ENCODE measurements at places on chromosomes 16 and 17.

DNA sequence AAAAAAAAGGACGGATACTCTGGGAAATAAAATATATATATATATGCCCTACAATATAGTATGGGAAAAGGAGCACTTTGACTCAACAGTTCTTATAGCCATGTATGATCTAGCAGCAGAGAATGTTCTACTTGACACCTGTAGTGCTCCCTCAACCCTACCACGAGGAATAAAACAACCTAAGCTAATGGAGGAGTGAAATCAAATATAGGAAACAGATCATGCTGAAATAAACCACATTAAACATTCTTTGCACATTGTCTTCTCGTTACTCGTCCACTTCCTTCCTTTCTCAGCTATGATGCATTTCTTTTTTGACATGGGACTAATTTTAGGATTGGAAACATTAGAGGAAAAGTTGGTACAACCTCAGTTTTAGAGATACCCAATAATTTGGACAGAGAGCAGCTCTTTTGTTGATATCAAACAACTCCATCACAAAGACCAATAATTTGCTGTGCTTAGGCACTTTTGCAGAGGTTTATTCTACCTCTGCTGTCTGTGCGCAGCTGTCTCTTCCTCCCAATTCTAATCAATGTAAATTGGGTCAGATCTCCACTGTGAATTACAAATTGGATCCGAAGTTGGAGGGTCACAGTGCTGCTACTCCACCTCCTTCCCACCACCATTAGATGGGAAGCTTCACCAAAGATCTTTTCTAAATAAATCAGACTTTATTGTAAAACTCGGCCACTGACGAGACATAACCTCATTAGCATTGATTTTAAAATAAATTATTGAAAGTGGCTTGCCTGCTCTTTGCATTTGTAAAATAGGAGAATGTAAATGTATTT, 65.8 kb downstream of the SNX11 start:
- DNase-seq: no peak

GRCh38 chr17:18166894-18167293, 16.7 kb upstream of the ALKBH5 start:
- no peak for DNase-seq

DNA sequence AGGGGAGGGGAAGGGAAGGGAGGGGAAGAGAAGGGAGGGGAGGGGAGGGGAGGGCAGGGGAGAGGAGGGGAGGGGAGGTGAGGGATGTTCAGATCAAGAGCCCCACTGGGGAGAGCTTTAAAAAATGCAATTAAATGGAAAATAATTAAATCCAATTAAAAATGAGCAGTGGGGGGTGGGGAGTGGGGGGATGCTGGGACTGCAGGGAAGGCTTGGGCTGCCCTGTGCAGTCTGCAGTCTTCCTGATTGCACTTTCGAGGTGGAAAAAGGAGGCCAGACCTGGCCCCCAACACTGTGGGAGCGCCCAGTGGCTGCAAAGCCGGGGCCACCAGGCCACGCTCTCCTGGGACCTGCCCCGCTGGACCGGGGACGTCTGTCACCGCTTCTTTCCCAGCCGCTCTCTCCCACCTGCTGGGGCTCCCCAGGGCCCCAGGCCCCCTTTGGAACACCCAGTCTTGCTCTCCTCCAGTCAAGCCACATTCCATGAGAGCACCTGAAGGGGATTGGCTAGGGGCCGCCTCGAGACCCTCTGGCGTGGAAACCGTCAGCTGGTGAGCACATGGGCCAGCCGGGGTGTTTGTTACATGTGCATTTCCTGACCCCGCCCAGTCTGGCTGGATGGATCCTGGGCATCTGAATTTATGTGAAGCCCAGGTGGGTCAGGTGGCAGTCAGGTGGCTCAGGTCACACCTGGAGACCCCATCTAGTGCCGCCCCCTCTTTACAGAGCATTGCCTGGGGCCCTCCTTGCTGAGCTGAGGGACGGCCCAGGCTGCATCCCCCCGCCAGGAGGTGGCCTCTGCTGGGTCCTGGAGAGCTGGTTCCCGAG, 37.6 kb upstream of the CBFA2T3 start:
- no peak for DNase-seq

DNA sequence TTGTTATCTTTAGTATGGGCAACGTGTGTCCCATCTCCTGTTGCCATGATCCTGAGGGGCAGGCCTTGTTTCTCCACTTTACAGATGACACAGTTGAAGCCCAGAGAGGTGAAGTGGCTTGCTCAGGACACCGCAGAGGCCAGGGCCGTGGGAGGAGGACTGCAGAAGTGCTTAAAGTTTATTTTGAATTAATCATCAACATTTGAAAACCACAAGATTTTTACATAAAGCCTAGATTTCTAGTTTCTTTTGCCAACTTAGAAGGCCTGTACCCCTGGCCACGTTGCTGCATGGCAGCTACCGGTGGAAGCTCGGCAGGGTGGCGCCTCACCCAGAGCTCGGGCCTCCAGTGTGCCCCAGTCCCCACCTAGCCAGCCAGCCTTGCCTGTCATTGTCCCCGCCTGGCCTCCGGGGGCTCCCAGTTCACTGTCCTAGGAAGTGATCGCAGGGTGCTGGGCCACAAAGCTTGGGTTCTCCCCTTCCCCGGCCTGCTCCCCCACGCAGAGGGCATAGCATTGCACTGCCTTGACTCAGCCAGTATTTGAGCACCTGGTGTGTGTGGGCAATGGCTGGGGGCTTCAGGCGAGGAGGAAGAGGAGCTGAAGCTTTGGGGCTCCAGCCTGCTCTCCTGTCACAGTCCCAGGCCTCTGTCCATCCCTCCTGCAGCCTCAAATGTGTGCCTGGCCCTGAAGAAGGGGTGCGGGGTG, 14.8 kb upstream of the ADCY7 start:
- DNase-seq: no peak

- DNase-seq: no peak
These were observed 99.0 kb downstream of the C16orf78 start for GRCh38 chr16:49472598-49472997.

- no peak for DNase-seq
These were observed 14.8 kb upstream of the NLRC3 start for GRCh38 chr16:3591991-3592390.

GRCh38 chr17:75454193-75454592, 2.2 kb upstream of the TMEM94 start:
- DNase-seq: no peak

- DNase-seq: no peak
These were observed at the start of gene ACE for GRCh38 chr17:63476854-63477479. ACE (plus strand) TSS chr17:63477061; CDS start chr17:63477095, 34 bp downstream.

DNA sequence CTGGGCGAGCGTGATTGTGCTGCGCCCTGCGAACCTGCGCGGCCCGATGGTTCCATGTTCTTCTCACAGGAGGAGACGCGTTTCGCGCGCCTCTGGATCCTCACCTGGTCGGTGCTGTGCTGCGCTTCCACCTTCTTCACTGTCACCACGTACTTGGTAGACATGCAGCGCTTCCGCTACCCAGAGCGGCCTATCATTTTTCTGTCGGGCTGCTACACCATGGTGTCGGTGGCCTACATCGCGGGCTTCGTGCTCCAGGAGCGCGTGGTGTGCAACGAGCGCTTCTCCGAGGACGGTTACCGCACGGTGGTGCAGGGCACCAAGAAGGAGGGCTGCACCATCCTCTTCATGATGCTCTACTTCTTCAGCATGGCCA, 1.0 kb downstream of the FZD2 start:
- no peak for DNase-seq

GRCh38 chr16:73289232-73289631, 241.3 kb upstream of the ZFHX3 start:
- no peak for DNase-seq

- DNase-seq: no peak
These were observed 115.9 kb upstream of the CIBAR2 start for GRCh38 chr16:85227946-85228862.

DNA sequence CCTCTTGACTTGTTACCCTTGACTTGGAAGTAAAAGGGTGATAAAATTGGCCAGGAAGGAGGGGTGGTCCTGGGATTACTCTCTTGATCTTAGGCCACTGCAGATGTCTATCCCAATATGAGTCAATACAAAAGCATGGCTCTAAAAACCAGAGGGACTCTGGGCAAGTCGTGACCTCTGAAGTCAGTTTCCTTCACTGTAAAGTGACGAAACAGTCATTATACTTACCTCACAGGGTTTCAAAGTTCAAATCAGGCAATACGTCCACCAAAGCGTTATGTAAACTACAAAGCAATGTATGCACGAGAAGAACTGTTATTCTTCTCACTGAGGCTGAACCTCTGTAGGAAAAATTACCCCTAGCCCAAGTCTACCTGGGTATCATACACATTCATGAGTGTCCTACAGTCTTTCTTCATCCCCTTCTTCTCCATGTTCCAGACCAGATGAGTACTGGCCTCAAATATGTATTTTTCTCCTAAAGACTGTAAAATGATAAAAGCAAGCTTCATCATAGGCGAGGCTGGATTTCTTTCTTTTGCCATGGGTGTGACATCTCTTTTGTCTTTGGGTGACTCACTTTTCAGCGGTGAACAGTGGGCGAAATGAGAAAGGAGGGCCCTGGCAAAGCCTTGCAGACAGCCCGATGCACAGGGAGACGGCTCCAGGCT, 34.5 kb upstream of the CLEC18B start:
- DNase-seq: no peak

- no peak for DNase-seq
These were observed 14.0 kb downstream of the BTBD17 start for GRCh38 chr17:74347646-74348045.

DNA sequence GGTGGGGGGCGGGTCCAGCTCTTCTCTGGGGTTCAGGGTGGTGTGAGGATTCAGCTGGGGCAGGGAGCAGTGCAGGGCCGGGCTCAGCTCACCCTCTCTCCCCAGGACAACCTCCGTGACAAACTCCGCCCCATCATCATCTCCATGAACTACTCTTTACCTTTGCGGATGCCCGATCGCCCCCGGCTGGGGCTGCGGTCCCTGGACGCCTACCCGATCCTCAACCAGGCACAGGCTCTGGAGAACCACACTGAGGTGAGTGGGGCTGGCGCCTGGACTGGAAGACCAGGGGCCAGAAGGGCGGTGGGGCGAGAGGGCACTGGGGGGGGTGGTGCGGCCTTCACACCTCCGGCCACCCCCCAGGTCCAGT, 18.9 kb upstream of the PDK2 start:
- DNase-seq: no peak

DNA sequence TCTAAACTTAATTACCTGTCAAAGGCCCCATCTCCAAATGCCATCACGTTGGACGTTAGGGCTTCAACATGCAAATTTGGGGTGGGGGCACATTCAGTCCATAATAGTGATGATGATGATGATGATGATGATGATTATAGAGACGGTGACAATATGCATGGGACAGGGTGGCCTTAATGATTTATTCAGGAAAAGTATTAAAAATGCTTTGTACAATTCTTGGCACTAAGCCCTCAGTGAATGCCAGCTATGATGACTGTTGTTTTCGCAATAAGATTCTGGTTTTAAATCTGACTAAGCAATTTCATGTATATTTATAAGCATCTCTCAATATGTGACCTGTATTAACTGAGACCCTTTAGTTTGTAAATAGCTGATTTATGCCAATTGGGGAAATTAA, 106.3 kb downstream of the C16orf95 start:
- DNase-seq: no peak

DNA sequence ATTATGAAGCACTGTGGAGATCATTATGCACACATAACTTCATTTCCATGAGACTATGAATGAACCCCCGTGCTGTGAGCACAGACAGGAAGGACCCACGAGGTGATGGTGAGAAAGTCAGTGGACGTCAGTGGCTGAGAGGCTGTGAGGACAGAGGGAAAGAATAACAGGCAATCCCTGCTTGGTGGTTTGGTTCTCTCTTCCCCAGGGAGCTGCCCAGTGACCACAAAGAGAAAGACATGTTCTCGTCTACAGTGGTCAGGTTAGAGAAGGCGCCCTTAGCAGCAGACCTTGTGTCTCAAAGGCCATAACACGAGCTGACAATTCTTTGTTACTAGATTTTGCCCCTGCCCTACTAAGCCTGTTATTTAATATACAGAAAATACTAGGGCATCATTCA, 609.2 kb downstream of the TOX3 start:
- no peak for DNase-seq

GRCh38 chr17:41308251-41308917, 725 bp downstream of the KRTAP16-1 start:
- DNase-seq: no peak

DNA sequence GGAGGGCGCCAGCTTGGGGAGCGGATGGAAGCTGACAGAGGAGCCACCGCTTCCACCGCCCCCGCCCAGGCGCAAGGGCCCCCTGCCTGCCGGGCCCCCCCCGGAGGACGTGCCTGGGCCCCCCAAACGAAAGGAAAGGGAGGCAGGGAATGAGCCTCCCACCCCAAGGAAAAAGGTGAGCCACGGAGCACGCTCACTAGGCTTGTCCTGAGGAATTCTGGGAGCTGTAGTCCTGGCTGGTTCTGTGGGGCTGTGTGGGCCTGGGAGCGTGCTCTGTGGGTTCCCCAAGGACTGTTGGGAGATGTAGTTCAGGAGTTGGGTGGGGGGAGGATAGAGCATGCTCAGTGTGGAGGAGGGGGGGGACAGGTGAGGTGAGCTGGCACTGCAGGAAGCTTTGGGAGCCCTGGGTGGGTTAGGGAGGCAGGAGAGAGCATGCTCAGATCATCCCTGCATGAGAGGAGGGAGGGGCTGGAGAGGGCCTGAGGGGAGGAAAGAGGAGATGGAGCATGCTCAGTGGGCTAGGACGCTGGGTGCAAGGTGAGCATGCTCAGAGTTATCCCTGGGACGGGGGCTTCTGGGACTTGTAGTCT, 4.5 kb downstream of the FBXL19 start:
- DNase-seq: no peak

GRCh38 chr16:12440228-12440530, 363.5 kb downstream of the CPPED1 start:
- DNase-seq: no peak

DNA sequence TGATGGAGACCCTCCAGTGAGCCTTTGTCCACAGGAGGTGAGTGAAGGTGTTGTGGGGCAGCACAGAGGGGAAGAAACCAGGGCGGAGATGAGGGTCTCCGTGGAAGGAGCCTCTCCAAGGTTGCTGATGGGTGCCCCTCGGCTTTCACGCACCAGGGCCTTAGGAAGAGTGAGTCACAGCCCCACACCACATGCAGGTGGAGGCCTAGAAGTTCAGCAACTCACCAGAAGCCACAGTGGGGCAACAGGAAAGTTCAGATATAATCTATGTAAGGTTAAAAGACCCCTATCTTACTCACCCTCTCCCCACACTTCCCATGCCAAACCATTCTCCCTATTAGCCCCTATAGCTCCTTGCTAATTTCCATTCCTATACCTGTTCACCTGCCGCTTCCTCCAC, 9.5 kb upstream of the HNF1B start:
- DNase-seq: no peak

DNA sequence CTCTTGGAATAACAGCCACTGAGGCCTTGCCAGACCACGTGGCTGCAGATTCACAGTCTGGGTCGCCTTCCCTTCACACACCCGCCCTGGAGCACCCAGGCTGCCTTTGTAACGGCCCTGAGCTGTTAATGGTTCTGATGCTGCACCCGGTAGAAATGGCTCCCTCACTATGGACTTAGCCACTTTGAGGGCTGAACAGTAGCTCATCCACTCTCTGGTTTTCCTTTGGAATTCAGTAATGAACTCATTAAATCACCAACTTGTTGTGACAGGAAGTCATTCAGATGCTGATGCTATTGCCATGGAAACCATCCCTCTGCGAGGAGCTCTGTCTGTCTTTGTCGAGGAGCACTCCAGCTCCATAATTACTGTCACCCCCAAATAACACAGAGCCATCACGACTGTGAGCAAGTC, 59.2 kb downstream of the CDK5R1 start:
- DNase-seq: no peak
